ENCODE measurements at places on chromosomes 6 and 20.

DNA sequence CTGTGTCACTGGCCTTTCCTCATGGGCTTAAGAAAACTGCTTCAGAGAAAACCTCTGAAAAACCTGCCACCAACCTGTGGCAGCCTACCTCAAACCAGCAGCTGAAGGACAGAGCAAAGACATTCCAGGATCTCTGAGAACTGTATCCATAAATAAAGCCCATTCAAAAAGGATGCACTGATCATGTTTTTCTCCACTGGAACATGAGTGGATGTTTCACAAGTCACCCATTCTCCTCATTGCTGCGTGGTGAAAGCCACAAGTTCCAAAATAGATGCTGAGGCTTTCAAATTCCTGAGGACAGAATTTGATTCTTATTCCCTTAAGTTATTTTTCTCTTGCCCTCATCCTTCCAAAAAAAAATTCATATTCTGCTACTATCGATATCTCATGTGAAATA lies 280.6 kb downstream of the KHDC1L start:
- no peak for DNase-seq

- DNase-seq, result no peak
Observed at GRCh38 chr20:58402305-58402704, 13.3 kb downstream of the VAPB start.

- DNase-seq, result no peak
Observed at GRCh38 chr6:34323300-34323699, 69.2 kb downstream of the NUDT3 start.

DNA sequence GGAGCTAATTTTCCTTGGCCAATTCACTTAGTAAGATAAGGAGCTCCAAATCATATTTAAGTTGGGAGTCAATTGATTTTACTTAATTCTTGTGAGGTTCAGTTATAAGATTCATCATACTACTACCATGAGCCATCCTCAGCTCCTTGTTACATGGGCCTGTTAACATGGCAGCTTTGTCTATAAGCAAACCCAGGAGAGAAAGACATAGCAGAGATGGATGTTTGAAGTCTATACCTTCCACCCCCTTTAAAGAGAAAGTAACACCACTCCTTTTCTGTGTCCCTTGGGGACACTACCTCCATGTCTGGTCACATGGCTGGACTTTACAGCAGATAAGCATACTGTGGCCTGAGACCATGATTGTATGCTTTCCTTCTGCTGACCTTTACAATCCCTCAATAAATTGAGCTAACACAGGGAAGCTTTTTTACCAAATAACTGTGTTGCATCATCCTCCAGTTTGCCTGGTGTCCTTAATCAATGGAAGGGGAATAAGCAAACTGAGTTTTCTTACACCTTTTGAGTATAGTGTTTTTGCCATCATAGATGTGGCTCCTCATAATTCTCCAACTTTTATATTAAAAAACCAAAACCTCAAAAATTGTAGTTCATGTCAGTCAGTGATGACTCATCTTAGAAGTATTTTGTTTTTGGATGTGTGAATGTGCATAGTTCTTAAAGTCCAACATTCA lies 9.8 kb upstream of the ZNFX1 start:
- DNase-seq, result peak; percentile 56

DNA sequence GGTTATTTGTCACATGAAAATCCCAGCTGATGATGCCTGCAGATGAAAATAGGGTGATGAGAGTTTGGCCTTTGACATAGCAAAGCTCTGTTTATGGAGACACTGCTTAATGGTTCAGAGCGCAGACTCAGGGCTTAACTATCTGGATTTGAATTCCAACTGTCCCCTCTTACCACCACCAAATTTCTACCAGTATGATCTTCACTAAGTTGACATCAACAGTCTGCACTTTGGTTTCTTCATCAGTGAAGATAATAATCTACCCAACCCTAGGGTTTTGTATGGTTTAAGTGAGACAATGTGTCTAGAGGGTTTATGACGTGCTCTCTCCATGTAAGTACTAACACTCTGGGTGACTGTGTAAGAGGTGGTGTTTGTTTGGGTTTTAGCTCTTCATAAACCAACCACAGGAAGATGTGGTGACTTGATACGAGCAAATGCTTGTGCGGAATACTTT lies 151.4 kb upstream of the TNFAIP3 start:
- no peak for DNase-seq

Measured in DMS53 (cell line).